ENCODE measurements at places on chromosomes 12 and 14.

GRCh38 chr14:74902941-74903705 is 19.9 kb downstream of the RPS6KL1 start:
- no peak for DNase-seq

DNA sequence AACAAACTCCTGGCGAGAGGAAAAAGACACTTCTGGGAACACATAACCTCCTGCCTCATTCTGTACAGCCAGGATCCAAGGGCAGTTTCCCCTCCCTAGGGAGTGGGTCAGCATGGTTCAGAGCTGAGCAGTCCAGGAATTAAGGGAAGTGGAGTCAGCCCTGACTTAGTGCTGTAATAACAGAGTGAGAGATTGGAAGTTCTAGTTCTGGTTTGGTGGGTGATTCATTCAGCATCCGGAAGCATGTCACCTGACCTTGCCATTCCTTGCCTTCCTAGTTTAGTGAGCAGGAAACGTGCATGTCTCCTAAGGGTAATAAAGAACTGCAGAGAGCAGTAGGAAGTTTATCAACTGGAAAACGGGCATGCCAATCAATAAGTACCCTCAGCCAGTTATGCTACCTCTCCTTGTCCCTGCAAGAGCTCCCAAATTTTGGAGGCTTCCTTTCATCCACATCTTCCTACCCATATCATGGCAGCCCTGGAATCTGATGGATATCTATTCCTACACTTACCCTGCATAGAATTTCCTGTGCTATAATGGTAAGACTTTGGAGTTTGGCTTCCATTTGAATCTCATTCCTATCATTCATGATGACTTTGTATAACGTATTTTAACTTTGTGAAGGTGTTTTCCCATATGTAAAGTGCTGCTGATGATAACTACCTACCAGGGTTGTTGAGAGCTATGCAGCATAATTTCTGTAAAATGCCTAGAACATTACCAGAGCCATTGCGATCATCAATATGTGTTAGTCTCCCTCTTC is 28.5 kb upstream of the MAGOHB start:
- no peak for DNase-seq

- no peak for DNase-seq
Observed at GRCh38 chr12:107369006-107369405, 275.7 kb upstream of the CRY1 start.

DNA sequence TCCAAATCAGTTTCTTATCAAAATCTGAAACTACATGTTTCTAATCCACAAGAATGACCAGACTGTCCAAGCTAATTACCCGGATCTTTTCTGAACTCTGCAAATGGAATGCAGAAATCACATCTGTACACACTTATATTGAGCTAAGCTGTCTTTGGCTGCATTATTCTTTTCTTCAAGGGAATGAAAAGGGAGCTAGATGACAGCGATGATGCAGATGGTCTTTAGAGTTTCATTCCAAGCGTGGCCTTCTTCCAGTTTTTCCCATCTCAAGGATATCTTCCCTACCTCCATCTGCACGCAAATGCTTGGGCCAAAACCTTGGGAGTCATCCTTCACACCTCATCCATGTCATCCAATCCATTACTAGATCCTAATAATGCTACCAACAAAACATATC is 12.6 kb downstream of the KCNH5 start:
- DNase-seq: no peak

GRCh38 chr14:91175291-91176201 is 61.7 kb downstream of the DGLUCY start:
- DNase-seq: no peak

GRCh38 chr14:24407608-24408325 is 9.0 kb downstream of the NYNRIN start:
- no peak for DNase-seq

DNA sequence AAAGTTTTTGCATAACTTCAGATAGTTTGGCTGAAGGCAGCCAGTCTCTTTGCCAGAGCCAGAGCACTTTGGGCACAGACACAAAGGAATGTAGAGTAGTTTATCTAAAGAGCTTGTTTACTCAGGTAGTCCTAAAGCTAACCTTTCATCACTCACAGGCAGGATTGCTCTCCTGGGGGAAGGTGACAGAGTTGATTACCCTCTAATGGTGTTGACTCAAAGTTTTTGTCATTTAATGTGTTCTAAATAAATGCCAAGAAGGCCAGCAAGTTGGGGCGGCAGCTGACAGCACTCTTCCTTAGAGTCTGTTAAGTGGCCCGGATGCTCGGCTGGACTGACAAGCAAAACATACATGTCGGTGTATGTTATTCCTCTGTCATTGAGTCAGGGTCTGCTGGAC is 9.3 kb upstream of the TAS2R46 start:
- no peak for DNase-seq

Data from GM12891 (cell line).